ENCODE measurements at places on chromosomes 1 and 21. TPM values are rescaled to one million over a fixed set of nuclear protein-coding genes. Genes with fewer than 3 reads are reported as not detected.

DNA sequence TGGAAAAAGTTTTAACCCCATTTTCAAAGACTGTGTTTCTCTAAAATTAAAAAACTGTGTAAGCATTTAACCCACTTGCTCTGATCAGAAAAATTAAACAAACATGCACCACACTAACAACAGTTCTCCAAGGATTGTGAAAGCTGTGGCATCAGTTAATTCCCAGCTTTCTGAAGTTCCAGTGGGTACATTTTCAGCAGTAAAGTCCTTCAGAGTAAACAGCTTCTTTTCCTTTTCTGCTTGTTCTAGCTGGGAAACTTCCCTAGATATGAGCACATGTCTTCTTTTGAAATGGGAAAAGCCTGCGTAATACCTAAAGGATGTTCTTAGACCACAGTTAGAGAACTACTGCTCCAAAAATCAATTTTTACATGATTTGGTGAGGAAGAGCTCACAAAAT lies 11.1 kb downstream of the PRRX1 start:
- ATAC-seq = no peak

- no peak for ATAC-seq
These were observed 119.8 kb upstream of the PTGFR start for GRCh38 chr1:78370779-78371482.

- ATAC-seq = no peak
These were observed 106.1 kb upstream of the BMP8A start for GRCh38 chr1:39385067-39385988.

DNA sequence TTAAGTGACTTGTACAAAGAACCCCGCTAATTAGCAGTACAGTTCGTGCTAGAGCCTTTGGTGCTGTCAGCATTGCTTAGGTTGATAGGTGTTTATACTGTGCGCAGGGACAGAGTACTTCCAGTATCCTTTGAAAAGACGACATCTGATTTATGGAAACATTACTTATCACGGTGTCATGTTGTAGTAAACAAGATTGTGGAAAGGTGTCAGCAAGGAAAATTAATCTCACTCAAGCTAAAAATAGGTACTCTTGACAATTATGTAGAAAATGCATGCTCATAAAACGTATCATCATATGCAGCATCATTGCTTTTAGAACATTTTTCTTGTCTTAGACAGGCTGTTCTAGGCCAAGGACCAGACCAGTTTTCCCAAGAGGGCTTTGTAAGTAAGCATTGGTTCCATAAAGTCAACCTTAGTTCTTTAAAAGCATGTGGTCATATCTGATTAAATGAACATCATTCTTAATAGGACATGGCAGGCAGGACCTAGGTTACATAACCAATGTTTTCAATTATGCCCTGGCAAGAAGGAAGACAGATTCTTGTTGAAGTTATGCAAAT lies 33.0 kb downstream of the SH3BGR start:
- ATAC-seq = no peak

The BRINP3 gene
- total RNA-seq = 26.8 TPM
